ENCODE measurements at places on chromosomes 1 and 21.

- DNase-seq = no peak
Measured at GRCh38 chr1:29903548-29904166, 667.3 kb downstream of the PTPRU start.

GRCh38 chr21:23861911-23862504 lies 1745.3 kb downstream of the MRPL39 start:
- no peak for DNase-seq

GRCh38 chr1:201475130-201475529 lies 6.1 kb upstream of the PHLDA3 start:
- no peak for DNase-seq

DNA sequence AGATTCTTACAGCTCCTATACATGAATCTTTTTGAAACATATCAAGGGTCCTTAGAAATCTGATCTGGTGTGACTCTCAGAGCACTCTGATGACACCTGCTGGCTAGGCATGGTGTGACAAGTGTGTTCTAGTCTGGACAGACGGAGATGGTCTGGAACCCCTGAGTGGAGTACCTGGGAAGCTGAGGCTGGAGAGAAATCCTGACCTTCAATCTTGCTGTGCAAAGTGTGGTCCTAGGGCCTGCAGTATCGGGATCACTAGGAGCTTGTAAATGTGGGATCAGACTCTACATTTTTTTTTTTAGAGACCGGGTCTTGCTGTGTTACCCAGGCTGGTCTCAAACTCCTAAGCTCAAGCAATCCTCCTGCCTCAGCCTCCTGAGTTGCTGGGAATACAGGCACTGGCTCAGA lies 78.6 kb upstream of the SOD1 start:
- peak; percentile 68 for DNase-seq

GRCh38 chr1:162921311-162921710 lies 60.3 kb upstream of the CCDC190 start:
- DNase-seq = no peak

GRCh38 chr1:153953859-153954365 lies 4.5 kb downstream of the CRTC2 start:
- no peak for DNase-seq

DNA sequence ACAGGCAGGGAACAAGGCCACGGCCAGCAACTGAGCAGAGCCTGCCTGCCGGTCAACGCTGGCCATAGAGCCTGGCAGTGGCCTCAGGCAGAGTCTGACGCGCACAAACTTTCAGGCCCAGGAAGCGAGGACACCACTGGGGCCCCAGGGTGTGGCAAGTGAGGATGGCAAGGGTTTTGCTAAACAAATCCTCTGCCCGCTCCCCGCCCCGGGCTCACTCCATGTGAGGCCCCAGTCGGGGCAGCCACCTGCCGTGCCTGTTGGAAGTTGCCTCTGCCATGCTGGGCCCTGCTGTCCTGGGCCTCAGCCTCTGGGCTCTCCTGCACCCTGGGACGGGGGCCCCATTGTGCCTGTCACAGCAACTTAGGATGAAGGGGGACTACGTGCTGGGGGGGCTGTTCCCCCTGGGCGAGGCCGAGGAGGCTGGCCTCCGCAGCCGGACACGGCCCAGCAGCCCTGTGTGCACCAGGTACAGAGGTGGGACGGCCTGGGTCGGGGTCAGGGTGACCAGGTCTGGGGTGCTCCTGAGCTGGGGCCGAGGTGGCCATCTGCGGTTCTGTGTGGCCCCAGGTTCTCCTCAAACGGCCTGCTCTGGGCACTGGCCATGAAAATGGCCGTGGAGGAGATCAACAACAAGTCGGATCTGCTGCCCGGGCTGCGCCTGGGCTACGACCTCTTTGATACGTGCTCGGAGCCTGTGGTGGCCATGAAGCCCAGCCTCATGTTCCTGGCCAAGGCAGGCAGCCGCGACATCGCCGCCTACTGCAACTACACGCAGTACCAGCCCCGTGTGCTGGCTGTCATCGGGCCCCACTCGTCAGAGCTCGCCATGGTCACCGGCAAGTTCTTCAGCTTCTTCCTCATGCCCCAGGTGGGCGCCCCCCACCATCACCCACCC lies at the start of gene TAS1R3:
Gene TAS1R3 (plus strand): TSS at position 213 of the 898 bp plus-strand sequence. CDS start 66 bp downstream, at position 279.
- no peak for DNase-seq

GRCh38 chr1:151581921-151582320 lies 29.9 kb upstream of the SNX27 start:
- no peak for DNase-seq

DNA sequence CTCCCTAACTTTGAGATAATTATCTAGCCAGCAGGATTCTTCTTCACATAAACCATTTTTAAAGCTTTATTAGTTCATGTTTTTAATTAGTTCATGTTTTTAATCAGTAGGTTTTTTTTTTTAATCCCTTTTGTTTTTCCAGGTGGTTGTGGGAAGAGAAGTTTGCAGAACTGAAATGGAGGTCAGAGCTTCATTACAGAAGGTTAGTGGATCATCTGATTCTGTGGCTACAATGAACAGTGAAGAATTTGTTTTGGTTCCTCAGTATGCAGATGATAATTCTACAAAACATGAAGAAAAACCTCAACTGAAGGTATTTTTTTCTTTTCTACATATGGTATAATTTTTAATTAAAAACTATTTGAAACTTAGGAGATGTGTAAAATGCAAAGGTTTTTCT lies 59.7 kb downstream of the RABGAP1L start:
- no peak for DNase-seq

- DNase-seq = no peak
Measured at GRCh38 chr1:67441183-67441582, 11.0 kb upstream of the SERBP1 start.

DNA sequence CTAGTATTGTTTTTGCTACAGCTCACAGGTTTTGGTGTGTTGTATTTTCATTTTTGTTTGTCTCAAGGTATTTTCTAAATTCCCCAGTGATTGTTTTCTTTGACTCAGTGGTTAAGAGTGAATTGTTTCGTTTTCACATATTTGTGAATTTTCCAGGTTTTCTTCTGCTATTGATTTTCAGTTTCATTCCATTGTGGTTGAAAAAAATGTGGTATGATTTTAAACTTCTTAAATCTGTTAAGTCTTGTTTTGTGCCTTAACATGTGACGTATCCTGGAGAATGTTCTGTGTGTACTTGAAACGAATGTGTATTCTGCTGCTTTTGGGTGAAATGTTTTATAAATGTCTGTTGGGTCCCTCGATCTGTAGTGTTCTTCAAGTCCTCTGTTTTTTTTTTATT lies 117.9 kb downstream of the KIF26B start:
- DNase-seq = no peak

GRCh38 chr1:68307378-68307787 lies 75.1 kb upstream of the WLS start:
- no peak for DNase-seq

DNA sequence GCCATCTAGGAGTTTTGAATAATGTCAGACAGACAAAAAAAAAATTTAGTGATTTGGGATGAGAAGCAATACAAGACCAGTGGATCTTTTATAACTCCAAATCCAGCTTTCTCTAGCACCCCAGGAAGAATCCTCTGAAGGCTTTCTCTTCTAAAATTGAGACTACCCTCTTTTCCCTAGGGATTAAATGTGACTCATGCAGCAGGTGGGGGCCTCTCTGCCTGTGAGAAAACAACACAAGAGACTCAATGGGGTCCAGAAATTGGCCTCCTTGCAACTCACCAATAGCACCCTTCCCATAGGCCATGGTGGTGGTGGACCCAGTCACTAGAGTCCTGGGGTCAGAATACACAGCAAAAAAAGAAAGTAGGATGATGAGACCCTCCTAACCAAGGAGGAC lies 120.3 kb upstream of the ATP1A1 start:
- no peak for DNase-seq

GRCh38 chr1:239816081-239816782 lies 275.5 kb upstream of the FMN2 start:
- peak; percentile 72 for DNase-seq

DNA sequence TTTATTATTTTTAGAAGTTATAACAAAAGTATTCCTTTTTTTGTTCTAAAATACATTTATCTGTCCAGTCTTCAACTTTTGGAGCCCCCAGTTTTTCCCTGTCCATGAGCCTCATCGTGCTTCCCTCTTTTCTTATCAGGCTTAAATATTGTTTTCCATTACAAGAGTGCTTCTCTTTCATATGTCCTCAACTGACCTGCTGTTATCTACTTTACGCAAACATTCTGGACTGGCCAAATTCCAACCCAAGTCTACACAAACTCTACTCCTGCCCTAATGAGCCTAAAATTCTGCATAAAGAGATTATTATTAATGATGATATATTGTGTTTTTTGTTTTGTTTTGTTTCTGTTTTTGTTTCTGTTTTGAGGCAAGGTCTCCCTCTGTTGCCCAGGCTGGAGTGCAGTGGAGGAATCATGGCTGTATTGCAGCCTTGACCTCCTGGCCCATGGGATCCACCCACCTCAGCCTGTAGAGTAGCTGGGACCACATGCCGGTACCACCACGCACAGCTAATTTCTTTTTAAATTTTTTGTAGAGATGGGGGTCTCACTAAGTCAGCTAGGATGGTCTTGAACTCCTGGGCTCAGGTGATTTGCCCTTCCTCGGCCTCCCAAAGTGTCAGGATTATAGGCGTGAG lies 318.8 kb upstream of the NEGR1 start:
- no peak for DNase-seq

DNA sequence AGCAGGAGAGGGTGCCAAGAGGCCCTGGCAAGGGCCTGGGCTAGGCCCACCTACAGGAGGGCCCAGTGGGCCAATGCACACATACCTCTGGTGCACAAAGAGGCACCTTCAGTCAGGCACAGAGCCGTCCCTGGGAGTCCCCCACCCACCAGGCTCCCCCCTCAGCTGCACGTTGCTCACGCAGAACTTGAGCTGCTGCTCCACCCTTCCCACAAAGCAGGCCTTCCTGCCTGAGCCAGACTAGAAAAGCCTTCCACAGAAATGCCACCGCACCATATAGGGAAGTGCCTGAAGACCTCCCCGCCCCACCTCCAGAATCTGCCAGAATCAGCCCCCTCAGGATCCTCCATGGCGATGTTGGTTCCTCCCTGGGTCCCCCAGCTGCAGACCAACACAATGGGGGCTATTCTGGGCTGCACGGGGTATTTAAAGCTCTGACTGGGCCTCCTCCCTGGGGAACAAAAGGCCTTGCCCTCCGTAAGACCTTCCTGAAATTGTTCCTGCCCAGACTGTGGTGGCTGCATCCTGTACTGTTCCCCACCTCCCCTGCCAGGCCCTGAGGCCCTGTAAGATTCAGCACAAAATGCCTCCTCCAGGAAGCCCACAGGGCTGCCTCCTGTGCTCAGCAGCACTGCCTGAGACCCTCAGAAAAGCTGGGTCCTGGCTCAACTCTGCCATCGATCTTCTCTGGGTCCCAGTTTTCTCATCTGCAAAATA lies 27.2 kb downstream of the HSPG2 start:
- peak; percentile 48 for DNase-seq

- no peak for DNase-seq
Measured at GRCh38 chr1:99326215-99326949, 62.1 kb downstream of the PLPPR4 start.

- DNase-seq = peak; percentile 84
Measured at GRCh38 chr1:207052911-207053769, at the start of gene PFKFB2. TSS of gene PFKFB2 (plus strand) at chr1:207053275. CDS start at chr1:207054718, 1,443 bp downstream.

GRCh38 chr1:10610901-10611600 lies 136.3 kb downstream of the PEX14 start:
- no peak for DNase-seq

- DNase-seq = no peak
Measured at GRCh38 chr1:34746785-34747637, 7.8 kb upstream of the GJB5 start.

- no peak for DNase-seq
Measured at GRCh38 chr1:62294261-62294660, 25.0 kb downstream of the KANK4 start.

DNA sequence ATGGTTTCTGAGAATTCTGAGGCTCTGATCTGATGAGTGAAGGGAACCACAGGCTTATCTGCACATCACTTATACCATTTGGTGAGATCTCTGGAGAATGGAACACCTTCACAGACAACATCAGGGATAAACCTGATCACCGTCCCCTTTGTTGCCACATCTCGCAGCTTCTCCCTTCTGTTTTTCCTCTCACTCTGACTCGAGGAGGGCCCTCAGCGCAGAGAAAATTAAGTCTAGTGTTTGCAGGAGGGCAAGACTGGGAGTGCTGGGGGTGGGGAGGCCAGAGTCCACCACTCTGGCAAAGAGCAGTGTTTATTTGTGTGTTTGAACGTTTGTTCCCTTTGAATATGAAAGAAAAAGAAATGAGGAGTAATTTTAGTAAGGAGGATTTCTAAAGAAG lies 29.0 kb upstream of the BATF3 start:
- DNase-seq = no peak

Data from AG08395 (cell line).